ENCODE measurements at places on chromosomes 11 and 22.

DNA sequence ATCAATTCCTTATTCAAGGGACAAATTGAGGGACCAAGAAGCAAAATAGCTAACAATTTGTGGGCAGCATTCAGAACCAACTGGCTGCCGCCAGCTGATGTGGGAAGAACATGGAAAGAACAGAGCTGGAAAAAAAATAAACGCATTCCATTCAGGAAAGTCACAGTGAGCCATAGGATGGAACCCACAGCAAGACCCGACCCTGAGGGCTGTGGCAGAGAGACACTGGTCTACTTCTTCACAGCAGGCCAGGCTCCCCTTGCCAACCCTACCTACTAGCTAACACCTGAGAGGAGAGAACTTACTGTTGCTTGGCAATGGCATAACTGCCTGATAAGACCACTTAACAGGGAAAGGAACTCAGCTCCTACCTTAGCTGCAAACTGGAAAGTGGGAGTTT lies 123.5 kb upstream of the APOA1 start:
- no peak for DNase-seq

DNA sequence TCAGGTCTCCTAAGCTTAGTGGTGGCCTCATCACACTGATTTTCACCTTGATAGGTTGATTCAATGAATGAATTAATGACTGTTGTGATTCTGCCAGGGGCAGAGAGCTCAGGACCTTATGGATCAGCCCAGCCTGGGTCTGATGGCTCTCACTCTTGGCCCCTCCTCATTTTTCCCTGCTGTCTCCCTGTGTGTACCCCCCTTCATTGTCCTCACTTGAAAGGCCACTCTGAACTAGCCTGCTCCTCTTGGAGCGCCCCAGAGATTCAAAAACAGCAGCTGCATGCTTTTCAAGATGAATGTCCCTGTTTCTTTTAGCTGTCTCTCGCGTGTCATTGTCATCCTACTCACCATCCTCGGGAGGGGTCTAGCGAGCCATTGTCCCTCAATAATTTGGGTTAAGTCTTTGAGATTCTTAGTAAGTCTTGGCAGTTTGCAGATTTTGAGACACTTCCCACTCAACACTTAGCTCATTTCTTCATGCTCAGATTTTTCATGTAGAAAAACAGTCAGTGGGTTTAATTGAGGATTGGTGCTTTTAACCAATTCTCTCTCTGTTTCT lies 42.5 kb upstream of the MICAL2 start:
- DNase-seq = no peak

- no peak for DNase-seq
These were observed 959 bp downstream of the JOSD1 start for GRCh38 chr22:38699784-38700183.

DNA sequence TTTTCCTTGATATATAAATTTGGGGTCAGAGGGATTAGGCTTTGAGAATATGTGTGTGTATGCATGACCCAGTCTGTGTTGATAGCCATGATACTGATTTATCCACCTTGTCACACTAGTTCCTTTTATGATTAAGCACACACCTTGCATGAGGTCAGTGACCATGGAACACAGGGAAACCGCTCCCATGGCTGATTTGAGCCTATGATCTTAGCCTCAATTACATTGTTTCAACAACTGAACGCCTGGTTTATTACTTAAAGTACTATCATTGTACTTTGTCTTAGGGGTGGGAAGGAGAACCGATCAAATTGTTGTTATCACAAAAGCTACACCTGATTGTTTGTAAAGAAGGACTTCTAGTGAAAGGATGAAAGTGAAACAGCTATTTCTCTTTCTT lies 70.7 kb downstream of the ARFGAP2 start:
- DNase-seq = no peak

- no peak for DNase-seq
These were observed 1.4 kb upstream of the NEFH start for GRCh38 chr22:29478326-29479276.

GRCh38 chr22:49849161-49850020 lies 4.3 kb upstream of the ZBED4 start:
- DNase-seq = no peak

- no peak for DNase-seq
These were observed 29.5 kb upstream of the CCDC34 start for GRCh38 chr11:27392278-27393114.

DNA sequence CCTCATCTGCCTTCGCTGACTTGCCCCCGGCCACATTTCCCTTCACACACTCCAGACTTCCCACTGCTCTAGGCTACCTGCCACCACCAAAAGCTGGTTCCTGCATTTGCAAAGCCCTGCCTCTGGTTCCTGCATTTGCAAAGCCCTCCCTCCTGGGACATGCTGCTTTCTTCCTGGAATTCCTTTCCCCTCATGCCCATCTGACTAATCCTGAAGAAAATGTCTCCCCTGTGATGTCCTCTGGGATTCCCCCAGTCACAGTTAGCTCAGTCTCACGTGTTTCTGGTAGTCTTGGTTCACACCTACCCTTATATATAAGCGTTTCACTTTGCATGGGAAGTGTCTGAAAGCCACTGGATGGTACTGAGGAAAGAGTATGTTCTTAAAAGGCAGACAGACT lies 206.9 kb downstream of the DBX1 start:
- no peak for DNase-seq

DNA sequence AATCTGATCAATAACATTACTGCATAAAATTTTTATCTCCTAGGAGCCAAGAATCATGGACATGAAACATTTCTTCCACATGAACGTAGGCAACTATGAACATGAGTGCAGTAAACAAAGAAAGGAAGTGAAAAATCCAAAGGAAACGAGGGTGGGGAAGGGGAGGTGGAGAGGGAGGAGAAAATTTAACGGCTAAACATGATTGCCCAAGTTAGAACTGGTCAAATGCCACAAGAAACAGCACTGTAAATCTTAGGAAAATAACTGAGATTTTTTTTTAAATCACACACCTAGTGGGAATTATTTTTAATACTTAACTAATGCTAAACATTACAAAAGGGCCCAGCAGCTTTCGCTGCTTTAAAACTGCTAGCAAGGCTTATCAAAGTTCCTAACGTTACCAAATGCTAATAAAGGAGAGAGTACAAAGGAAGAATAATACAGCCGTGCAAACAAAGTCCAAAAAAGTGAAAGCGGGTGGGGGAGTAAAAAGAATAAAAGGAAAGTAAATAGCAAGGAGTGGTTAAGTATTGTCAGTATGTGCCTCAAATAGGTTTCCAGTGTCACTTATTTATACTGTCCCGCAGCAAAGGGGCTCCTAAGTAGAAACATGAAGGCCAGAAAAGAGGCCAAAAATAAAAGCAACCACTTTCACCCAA lies 13.7 kb downstream of the NARS2 start:
- no peak for DNase-seq

DNA sequence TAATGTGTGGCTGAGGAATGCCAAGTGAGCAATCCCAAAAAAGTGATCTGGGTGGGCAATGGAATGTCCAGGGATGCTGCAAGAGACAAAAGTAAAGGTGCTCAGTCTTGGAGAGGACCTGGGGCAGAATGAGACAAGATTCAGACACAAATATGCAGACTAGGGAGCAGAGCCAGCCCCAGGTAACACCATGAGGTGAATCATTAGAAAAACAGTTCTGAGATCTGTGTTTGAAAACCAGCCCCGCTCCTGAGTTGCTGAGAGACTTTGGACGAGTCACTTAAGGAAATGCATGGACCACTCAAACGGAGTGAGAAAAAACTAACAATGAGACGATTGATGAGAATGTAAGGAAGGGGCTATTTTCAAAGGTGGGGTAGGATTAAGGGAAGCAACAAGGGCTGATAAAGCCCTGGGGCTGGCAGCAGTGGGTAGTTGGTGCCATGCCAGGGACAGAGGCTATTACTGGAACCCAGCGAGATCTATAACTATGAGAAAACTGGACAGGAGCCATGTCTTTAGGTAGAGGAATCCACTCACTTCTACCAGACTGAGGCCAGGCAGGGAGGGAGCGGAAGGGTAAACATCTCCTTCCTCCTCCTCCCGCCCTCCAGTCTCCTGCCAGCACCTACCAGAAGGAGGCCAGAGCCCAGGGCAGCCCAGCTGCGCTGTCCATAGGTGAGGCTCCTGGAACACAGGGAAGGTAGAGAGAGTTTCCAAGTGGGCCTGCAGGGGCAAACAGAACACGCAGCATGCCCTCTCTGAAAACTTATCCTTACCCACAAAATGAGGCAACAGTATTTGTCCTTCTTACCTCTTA lies 130.4 kb upstream of the TEAD1 start:
- DNase-seq = no peak

DNA sequence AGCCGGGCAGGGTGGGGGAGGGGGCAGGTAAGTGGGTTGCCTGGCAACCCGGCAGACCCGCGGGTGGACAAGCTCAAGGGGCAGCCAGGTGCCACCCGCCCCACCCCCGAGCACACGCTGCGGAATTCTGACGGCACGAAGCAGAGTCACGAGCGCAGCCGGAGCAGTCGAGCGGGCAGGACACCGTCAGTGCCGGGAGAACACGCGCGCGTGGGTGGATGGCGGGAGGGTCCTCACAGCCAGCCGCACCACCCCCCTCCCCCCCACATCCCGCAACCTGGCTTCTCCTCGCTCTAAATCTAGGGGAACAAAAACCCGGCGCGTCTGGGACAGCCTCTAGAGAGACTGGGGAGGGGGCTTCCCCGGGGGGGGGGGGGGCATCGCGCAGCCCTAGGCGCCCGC lies 133.1 kb upstream of the HSD17B12 start:
- no peak for DNase-seq

DNA sequence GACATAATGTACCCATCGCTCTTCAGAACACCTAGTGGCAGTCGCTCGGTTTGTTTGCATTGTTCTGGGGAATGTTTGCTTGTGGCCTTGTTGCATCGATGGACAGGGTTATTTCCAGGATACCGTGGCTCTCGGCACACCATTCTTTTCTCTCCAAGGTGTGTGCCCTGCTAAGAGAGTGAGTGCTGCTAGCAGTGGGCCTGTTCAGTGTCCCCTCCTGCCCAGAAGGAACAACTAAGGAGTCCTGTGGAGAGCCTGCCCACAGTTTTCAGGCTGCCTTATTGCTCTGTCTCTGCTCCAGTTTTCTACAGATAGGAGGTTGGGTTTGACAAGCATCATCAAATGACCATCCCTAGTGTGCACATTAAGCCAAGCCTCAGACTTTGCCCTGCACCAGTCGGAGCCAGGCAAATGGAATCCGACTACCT lies 1.4 kb downstream of the CRY2 start:
- no peak for DNase-seq

GRCh38 chr11:6357222-6357621 lies 33.1 kb upstream of the SMPD1 start:
- DNase-seq = no peak

DNA sequence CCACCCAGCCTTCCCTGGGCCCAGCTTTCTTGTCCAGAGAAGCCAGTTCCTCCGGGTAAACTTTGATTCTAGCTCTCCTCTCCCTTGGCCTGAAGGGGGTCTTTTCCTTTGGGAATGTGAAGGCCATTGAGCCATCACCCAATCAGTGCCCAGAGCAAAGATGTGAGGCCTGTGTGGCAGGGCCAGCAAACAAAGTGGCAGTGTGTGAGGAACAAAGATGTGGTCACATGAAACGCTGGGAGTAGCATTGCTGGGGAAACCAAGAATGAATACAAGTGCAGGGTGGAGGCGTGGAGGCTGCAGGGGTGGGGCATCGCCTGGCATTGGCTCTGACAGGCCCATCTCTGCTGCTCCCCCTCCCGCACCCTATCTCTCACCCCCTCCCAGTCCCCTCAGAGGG lies 91.9 kb upstream of the BID start:
- DNase-seq = no peak

- DNase-seq = no peak
These were observed 62.4 kb downstream of the ALX4 start for GRCh38 chr11:44247508-44247907.

- no peak for DNase-seq
These were observed 11.0 kb upstream of the PTPRJ start for GRCh38 chr11:47969401-47969800.

DNA sequence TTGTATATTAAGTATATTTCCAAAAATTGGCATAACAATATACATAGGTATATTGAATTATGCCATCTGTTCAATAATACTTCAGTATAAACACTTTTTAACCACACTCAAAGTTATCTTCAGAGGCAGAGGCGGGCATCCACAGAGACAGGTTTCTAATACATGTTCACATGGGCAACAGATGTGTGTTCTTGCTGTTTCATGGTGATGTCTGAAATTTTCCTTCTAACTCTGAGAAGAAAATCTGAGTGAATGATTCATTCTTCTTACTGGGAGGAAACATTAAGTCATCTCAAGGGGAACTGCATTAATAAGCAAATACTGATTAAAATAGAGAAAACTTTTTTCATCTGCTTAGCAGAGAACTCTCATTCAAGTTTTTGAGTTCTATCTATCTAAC lies 1074.5 kb downstream of the LRRC4C start:
- DNase-seq = no peak

DNA sequence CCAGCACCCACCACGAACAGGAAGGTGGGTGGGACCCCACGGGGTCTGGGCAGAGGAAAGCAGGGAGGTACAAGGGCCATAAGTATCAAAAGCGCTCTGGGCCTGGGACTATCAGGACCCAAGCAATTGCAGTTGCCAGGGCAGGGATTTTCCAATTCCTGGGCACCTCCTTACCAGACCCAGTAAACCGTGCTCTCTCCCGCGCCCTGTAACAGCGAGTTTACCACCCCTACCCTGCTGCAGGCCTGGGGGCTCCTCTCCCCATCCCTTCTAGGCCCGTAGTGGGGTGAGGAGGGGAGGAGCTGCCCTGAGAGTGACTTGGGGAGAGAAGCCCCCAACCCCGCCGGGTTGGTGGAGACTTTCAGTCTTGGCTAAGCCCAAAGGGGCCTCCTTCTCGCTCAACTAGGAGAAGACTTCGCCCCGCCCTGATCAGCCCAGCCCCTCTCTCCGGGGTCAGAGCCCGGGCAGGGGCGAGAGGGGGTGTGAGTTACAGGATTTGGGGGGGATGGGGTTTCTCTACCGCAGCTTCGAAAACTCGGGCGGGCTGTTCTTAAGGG lies 5.4 kb downstream of the PAX6 start:
- no peak for DNase-seq

- DNase-seq = no peak
These were observed 13.0 kb upstream of the MALAT1 start for GRCh38 chr11:65485920-65486219.
